Fibroblast of villous mesenchyme (primary cell): ENCODE measurements at places on chromosomes 3 and 15. TPM values are rescaled to one million over a fixed set of nuclear protein-coding genes. Genes with fewer than 3 reads are reported as not detected.

Gene WHAMM
- 5.8 and 7.8 TPM in 2 replicates for total RNA-seq

GRCh38 chr15:94555841-94556519, 324.6 kb downstream of the MCTP2 start:
- no peak for DNase-seq

GRCh38 chr15:60392986-60393790, 4.6 kb downstream of the ANXA2 start:
- peak; percentile 98 for DNase-seq

DNA sequence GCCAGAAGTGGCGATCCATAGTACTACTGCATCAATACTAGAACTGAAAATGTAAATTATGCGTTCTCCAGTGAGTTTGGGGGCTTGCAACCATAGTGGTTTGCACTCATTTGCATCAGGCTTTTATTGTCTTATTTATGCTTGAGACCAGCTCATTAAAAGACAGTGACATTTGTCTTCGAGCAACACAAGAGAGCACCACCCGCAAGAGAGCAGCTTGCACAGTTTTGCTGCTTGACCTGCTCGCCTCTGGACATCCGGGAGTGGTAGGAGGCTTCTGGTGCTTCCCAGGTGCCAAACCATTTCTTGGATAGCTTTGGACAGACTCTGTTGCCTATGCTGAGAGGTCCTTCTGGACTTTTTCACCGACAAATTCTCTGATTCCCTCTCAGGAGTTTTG, 294.6 kb downstream of the MEX3B start:
- DNase-seq = no peak

DNA sequence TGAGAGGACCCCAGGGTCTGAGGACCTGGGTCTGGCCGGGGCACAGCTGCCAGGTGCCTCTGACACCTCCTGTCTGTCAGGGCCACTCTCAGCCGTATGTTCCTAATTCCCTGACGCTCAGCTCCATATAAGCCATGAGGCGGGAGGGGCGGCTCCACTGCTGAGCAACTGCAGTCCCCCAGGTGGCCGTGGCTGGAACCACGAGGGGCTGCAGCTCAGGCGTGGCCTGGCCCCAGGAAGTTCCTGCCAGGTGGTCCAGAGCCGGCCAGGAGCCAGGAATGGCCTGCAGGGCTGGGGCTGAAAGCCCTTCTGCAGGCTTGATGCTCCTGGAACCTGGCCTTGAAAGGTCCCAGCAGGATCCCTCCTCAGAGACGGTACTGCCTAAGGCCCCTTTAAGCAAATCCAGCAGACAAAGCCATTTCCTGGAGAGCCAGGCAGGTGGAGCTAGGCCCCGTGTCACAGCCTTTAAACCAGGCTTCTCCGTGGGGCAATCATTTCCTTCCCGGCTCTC, 118.0 kb downstream of the CHSY1 start:
- no peak for DNase-seq

GRCh38 chr3:193821151-193821668, 228.2 kb downstream of the OPA1 start:
- no peak for DNase-seq

Gene NEDD4
- 29.6 and 45.3 TPM in 2 replicates for total RNA-seq

DNA sequence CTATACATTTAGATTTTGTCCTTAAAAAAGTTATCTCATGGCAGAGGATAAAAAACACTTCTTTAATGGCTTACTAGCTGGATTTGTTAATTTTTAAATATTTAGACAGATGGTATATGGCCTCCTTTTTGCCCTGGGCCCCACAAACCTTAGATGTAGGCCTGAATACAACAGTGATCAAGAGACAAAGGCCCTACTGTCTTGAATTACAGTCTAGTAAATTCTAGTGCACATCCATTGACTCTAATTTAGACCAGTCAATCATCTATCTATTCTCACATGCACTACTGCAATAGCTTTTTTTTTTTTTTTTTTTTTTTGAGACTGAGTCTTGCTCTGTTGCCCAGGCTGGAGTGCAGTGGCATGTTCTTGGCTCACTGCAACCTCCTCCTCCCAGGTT, 452.8 kb downstream of the FHIT start:
- DNase-seq = no peak

- peak; percentile 88 for DNase-seq
Observed at GRCh38 chr15:38217191-38217595, 35.4 kb upstream of the SPRED1 start.

DNA sequence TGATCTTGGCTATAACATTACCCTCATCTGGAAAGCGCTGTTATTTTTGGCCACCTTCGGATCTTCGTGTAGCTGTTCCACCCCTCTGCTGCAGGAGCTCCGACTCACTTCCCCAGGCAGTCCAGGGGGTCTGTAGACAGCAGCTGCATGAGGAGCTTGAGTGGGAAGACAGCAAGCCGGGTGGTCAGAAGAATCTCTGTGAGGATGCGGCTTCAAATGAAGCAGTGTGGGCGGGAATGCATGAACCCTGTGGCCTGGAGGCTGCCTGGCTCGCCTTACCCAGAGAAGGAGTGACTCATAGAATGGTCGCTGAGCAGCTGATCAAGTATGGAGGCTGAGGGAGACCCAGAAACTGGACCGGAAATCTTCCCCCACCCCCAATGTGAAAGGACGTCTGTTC, 45.2 kb upstream of the NR2F2 start:
- peak; percentile 71 for DNase-seq

GRCh38 chr3:57274845-57275244, 17.6 kb downstream of the ASB14 start:
- no peak for DNase-seq

- DNase-seq = no peak
Observed at GRCh38 chr15:38688761-38689160, 124.1 kb upstream of the RASGRP1 start.

Gene TRPC1
- total RNA-seq = 30.6 and 33.2 TPM in 2 replicates

DNA sequence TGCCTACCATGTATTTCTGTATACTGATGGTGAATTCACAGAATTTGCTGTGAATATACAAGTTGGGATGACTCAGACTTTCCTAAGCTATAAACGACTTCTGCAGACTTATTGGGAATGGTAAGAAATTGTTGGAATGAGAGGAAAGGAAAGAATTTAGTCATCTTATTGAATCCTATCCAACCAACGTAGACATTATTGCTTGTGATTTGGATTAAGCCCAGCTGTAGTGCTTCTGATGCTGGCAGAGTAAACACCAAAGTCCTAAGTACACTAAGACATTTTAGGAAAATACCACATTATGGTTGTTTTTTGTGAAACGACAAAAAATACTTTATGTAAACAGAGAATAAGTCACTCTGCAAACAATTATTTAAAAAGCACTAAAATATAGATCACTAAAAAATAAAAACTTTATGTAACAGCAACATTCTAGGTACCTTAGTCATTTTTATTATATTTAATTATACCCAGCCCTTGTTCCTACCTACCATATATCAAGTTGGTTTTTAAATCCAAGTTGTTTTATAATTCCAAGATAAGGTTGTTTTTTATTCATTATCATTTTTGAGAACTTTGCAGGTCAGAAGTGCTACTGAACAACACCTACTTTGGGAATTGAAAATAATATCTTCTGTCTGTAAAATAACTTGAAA, 99.2 kb upstream of the MLF1 start:
- DNase-seq = peak; percentile 80

DNA sequence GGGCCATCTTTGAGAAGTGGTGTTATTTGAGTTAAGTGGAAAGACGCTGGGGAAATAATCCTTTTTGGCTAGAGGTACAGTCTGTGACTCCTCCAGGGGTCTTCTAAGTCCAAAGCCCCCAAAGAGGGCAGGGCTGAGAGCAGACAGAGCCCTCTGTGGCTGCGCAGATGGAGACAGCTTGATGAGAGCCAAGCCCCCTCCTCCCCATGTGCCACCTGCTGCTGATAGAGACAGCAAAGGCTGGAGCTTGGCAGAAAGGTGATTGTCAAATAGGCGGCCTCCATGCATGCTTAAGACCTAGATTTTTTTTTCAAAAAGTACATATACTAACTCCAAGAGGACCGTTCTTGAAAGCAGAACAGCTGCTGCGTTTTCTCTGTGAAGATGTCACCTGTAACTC, 72.4 kb downstream of the CRYGS start:
- no peak for DNase-seq

GRCh38 chr3:195543500-195544229, 540 bp upstream of the PPP1R2 start:
- DNase-seq = no peak

DNA sequence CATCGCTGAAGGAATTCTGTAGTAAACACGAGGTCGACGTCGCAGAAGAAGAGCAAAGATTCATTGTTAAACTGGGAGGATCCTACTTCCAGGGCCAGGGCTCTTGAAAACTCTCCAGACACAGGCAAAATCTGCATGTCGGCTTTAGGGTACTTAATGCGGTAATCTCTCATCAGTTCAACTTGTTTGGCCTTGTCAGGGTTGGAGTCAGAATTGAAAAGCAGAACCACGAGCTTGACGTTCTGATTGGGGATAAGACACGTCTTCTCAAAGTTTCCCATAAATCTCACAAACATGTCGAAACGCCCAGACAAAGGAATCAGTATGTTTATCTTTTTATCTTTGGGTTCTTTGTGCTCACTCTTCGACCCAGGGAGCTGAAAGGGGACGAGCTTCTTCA, 74.0 kb downstream of the CHSY1 start:
- no peak for DNase-seq

DNA sequence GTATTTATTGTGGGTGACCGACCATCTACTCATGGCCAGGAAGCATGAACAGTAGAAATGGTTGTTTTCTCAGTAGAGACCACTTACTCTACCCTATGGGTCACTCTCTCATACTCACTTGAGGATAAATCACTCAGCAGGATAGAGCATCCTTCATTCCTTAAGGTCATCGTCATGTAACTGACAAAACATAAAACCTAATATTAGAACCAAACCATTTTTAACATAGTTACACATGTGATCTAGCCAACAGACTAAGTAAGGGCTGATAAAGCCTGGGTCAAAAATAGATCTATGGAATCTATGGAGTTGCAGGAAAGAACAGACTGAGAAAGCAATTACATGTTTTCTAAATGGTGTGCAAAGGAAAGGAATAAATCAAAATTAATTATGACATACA, 769.1 kb downstream of the NTRK3 start:
- DNase-seq = no peak

- DNase-seq = peak; percentile 27
Observed at GRCh38 chr15:60835974-60836373, 357.0 kb upstream of the ICE2 start.

Gene SCG5
- 8.7 and 17.7 TPM in 2 replicates for total RNA-seq

DNA sequence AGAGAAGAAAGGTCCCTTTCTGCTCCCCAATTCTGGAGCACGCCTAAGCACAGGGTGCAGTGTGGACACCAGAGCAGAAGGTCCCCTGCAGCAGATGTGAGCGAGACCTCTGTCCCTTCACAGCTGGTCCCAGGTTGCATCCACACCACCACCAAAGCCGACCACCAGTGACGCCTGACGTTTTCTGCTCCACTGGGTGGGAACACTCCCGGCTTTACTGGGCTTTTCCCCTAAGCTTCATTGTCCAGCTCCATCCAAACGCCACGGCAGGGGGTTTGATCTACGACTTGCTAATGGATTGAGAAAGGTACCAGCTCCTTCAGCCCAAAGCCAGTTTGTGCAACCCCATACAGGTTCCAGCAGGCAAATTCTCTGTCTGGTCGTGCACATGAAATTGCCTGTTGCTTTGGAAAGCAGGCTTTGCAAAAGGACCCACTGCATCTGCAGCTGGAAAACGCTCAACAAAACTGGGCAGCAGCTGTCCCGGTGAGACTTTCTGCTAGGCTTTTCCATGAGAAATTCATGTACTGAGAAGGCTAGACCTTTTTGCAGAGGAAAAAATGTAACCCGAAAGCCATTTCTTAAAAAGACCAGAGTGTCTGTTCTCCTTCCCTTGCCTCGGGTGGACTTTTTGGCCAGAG, 31.1 kb downstream of the ADAMTS17 start:
- no peak for DNase-seq

DNA sequence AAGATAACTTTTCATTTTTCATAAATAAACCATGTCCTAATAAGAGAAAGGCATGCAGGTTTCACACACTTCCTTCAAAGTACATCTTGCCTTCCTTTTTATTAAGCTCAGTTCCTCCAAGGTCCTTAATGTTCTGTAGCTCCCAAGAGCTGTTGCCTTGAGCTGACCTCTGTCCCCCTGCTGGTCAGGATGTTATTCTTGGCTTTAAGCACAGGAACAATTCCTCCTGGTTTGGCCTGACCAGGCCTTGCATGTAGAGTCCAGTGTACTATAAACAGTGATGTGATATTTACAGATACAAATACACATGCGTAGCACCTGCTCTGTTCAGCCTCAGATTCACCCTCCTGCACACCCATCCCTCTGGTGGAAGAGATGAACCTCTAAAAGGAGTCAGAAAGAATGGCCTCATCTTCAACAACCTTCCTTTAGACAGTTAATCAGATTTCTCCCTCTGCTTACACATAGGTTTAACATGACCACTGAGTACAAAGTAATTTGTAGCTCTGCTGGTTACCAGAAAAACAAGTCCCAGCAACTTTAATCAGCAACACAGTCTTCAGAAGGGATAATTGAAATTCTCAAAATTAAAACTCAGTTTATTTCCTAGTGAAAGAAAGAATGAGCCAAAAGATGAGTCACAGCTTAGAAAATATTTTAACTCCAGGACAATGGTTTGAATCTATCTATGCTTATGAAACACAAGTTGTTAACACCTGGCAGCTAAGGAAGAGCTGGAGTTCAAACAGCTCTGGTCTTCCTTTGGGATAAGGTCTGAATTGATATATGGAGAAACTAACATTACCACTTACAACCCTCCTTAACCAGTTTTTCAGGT, 46.5 kb downstream of the PTPN9 start:
- peak; percentile 89 for DNase-seq

DNA sequence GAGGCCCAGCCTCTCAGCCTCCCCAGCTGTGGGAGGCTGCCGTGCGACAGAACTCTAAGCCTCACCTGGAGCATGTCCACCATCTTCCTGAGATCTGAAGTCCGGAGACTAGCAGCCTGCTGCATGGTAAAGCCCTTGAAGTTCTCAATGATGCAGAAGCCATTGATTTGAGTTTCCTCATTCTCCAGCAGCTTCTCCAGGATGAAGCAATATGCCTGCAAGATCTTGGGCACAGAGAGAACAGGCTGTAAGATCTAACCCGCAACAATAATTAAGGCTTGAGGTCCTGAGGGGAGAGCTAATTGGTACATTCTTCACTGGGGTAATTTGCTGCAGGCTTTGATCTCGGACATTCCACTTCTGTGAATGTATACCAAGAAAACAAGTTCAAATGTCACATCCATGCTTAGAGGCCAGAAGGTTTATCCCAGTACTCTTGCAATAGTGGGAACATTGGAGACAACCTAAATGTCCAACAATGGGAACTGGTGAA, 9.7 kb downstream of the RLBP1 start:
- DNase-seq = no peak
